ENCODE measurements at places on chromosomes 3 and 15.
A peak's percentile ranks its signal among the peaks of the same experiment; 100 is the strongest.

DNA sequence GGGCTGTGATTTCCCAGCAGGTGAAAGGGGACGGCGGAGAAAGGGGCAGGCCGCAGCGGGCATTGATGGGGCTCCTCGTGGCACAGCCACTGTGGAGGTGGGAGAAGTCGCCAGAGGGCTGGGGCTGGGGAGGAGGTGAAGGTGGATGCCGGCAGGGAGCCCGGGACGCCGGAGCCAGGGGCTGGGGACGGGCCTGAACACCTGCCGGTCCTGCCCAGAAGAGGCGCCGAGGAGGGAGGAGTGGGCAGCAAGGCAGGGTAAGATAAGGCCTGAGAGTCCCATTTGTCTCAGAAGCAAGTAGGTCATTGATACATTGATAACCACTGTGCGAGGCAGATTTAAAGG is 571 bp upstream of the RARRES1 start:
- DNase-seq = no peak

DNA sequence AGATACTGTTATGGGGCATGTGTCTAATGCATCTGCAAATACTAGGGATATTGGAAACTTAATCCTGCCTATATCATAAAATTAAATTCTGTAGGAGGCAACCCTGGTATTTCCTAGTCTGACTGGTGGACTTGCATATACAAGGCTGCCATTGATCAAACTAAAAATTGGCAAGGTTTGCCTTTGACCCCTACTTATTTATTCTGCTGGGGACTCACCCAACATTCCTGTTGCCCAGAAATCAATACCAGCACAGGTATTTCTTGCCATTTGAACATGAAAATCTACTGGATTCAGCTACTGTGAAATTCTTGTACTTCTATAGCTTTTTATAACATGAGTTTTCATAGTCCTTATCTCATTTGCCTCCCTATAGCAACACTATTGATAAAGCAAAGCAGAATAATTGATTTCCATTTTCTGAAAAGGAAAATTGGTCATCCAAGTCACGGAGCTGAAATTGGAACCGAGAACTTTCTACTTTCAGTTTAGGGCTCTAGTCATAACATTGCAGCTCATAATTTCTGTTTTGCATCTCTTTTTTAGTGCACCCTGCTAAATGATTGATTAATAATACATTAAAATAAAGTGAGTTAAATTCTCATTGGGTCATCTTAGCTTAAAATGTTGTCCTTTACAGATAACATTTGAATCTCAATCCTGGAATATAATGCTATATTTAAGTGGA is 365.2 kb downstream of the MFSD1 start:
- DNase-seq = no peak

DNA sequence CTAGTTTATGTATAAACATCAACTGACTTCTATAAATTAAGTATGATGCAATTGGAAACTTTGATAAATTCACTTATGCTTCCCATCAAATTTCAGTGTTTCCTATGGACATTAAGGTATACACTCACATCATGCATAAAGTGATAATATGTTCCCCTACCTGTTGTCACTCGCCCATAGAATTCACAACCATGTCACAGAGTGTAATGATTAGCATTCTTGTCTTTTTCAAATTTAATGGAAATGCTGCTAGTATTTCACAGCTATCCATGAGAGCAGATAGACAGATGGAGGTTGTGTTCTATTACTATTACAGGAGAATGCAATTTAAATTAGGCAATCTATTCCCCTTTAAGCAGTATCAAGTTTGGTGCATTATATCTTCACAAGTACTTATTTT is 984 bp downstream of the PLSCR4 start:
- no peak for DNase-seq

GRCh38 chr3:125050488-125051090 is 5.2 kb downstream of the HEG1 start:
- DNase-seq = no peak

- DNase-seq = no peak
These were observed 102.3 kb downstream of the RORA start for GRCh38 chr15:61126811-61127210.

- DNase-seq = peak; percentile 10
These were observed 46.9 kb downstream of the ARHGEF3 start for GRCh38 chr3:56754741-56755417.

DNA sequence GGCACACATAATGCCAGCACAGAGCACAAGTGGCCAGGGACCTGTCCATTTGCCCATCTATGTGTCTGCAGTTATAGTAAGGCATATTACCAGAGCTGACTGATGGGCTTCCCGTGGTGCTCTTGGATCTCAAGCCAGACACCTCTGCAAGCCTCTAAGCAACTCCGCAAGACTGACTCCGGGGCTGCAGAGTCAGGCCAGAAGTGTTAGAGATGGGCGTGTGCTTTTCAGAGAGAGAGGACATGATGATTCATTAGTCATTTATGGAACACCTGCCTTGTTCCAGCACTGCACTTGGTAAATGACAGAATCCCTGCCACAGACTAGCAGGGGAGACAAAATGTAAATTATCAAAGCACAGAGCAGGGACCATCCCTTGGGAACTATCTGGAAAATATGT is 559.0 kb downstream of the PDCD6IP start:
- no peak for DNase-seq

- DNase-seq = no peak
These were observed 74.5 kb downstream of the BFSP2 start for GRCh38 chr3:133474251-133474801.

DNA sequence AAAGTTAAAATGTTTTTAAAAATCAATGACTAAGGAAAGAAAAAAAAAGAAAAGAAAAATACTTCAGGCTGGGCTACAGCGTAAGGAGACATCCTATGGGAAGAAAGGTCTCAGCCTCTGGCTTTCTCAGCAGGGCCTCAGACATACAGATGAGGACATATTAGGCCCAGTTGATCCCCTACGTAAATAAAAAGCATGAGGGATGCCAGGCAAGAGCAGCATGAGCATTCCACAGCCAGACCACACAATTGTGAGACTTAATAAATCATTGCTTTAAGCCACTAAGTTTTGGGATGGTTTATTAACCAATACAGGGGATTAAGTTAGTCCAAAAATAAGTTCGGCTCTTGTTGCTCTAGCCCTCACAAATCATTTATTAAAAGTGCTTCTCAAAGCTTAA is 394.1 kb upstream of the NECTIN3 start:
- DNase-seq = no peak

GRCh38 chr3:194773771-194774455 is 88.2 kb downstream of the FAM43A start:
- DNase-seq = no peak
